RPMI8226 (cell line): ENCODE measurements at places on chromosomes 1 and 21.

DNA sequence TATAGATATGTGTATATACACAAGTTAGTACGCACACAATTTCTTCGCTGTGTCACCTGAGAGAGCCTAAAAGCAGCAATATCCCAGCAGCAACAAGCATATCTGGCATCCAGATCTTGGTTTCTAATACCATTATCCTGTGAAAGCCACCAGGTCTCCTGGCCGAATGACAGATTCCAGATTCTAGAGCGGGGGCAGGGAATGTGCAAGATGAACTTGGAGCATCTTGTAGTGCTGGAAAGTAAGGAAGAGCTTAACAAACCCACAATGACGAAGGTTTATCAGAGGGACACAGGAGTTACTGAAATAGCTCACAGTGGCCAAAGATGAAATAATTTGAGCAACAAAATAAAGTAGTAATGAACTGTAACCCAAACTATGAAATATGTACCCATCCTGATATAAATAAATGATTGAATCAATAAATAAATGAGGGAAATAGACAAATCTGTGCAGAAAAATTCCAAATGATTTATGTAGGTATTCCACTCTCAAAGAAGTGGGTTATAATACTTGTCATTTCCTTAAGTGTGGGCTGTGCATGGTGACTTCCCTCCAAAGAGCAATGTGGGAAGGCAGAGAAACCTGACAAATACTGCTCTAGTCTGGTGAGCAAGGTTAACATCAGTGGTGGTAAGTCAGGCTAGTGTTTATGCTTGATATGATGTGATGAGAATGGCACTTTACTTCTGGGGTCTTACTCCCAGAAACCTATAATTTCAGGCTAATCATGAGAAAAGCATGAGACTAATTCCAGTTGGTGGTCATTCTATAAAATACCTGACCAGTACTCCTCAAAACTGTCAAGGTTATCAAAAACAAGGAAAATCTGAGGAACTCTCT, 67.9 kb downstream of the LRRC8D start:
- DNase-seq: no peak

DNA sequence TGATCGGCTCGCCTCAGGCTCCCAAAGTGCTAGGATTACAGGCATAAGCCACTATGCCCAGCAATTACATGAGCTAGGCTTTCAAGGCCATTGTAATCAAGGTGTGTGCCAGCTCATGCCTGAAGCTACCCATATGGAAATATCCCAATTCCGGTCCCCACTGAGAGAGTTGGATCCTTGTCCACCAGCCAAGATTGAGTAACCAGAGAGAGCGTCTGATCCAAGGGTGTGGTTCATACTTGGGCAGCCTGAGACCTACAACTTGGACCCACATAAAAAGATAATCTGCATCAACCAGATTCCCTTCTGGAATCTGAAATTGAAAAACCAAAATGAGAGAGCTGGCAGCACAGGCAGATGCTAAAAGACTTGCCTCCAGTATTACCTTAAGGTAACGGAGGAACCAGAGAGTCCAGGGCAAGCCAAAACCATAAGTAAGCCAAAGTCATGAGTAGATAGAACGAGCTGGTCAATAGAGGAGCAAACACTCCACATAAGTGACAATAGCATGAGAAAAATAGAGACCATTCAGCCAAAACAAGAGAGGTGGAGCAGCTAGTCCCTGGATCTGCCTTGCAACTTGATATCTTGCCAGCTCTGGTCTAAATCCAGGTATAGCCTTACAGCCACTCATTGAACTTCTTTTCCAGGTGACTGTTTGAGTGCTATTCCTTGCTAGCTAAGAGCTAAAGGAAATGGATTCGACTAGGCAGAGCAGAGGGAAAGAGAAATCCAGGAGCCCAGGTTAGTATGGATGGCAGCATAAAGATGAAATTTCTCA, 63.8 kb upstream of the ATP1A1 start:
- DNase-seq: no peak

DNA sequence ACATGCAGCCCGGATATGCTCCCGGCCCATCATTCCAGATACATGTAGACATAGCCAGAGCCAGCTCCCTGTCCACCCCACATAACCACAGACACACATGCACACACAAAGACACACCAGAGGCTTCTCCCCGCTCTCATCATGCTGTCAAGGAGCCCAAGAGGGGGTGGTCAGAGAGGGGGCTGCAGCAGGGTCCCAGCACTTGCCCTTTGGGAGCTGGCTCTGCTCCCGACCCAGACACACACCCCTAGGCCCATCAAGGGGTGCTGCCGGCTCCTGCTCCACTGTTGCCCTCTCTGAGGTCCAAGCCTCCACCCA, 2.6 kb downstream of the PTAFR start:
- no peak for DNase-seq

DNA sequence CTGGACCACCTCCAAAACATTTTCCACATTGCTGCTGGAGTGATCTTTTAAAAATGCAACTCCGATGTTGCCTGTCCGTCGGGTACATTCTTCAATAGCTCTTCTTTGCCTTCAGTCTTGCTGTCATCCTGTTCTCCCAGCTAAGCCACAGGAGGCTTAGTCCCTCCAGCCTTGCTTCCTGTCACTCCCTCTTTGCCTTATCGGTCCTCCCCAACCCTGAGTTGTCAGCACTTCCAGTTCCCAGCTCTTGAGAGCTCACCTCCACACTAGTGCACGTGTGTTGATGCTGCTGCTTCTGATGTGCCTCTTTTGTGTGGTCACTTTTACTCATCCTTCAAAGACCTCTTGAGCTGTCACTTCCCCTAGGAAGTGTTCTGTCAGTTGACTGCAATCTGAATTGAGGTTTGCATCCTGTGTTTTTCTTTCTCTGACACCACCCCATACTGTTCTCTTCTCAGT, 15.3 kb downstream of the UCK2 start:
- peak; percentile 63 for DNase-seq

- DNase-seq: no peak
These were observed 111.3 kb downstream of the HIVEP3 start for GRCh38 chr1:41807390-41807789.

DNA sequence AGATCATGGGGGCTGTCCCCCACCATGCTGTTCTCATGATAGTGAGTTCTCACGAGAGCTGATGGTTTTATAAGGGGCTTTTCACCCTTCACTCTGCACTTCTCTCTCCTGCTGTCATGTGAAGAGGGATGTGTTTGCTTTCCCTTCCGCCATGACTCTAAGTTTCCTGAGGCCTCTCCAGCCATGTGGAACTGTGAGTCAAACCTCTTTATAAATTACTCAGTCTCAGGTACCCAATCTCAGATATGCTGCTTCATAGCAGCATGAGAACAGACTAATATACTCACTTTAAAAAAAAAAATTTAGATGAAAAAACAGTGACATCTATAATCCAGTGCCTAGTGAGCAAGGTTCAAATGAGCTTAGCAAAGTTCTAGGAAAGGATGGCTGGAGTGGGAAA, 135.1 kb upstream of the RAB4A start:
- no peak for DNase-seq

GRCh38 chr1:228490120-228491078, 3.2 kb downstream of the RNF187 start:
- peak; percentile 93 for DNase-seq

DNA sequence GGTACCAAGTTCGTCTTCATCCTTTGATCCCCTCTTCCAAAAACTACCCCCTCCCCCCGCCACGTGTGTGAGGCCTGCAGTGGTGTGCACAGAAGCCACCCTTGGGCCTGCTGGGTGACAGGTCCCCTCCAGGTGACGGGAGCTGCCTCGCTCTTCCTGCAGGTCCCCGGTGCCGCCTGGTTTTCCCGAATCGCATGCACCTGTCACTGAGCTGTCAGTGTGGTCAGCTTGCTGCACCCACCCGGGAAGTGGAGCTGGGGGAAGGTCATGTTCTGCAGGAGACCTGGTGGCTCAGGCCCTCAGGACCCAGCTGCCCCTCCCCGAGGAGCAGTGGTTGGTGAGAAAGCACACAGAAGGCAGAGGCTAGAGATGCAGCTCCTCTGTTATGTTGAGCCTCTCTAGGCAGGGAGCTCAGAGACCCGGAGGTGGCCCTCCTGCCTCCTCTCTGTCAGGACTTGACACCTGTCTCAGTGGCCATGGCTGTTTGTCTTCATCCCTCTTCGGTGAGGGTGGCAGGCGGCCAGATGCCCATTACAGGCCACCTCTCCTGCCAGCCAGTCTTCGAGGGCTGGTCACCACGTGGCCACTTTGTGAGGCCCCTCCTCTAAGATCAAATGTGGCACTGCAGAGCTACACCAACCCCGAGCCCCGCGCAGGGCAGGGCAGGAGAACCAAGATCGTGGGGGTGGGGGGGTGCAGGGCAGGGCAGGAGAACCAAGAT, 60.9 kb downstream of the SKI start:
- DNase-seq: no peak

GRCh38 chr1:223256034-223256433, 107.9 kb downstream of the SUSD4 start:
- no peak for DNase-seq
